ENCODE measurements at places on chromosomes 4 and X. TPM values are rescaled to one million over a fixed set of nuclear protein-coding genes. Genes with fewer than 3 reads are reported as not detected.

GRCh38 chr4:100517864-100518341, at the start of gene EMCN:
TSS of gene EMCN (minus strand) at chr4:100518022. CDS start at chr4:100517914, 108 bp downstream.
- H3K27me3 ChIP-seq: peaks cover 12% of the 10 kb centered on the region
- no peaks in the 10 kb centered on the region for H3K36me3 ChIP-seq
- H3K4me3 ChIP-seq: no peak within 1 kb of the TSS
- DNase-seq: no peak
- H3K4me1 ChIP-seq: no peaks in the 10 kb centered on the region

The WDR17 gene
- 2.2 TPM for total RNA-seq

DNA sequence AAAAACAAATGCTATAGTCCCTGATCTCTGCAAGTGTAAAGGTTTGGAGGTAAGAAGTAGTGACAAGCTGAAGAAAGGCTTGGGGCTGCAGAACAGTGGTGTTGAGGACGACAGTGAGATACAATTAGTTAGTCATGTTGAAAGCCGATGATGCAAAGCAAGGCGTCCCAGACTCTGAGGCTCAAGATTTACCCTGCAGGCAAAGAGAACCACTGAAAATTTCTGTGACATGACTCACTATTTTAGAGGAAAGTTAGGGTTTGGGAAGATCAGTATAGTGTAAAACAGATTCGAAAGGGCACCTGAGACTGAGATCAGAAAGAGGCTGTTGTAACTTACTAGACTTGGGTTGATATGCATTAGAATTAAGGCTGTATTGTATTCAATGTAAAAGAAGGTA, 281.3 kb upstream of the FTHL17 start:
- peaks cover 3% of the 10 kb centered on the region for H3K27me3 ChIP-seq
- peak overlapping the region; percentile 27 for H3K27ac ChIP-seq
- no peak overlapping the region for H3K4me3 ChIP-seq
- H3K36me3 ChIP-seq: no peaks in the 10 kb centered on the region

DNA sequence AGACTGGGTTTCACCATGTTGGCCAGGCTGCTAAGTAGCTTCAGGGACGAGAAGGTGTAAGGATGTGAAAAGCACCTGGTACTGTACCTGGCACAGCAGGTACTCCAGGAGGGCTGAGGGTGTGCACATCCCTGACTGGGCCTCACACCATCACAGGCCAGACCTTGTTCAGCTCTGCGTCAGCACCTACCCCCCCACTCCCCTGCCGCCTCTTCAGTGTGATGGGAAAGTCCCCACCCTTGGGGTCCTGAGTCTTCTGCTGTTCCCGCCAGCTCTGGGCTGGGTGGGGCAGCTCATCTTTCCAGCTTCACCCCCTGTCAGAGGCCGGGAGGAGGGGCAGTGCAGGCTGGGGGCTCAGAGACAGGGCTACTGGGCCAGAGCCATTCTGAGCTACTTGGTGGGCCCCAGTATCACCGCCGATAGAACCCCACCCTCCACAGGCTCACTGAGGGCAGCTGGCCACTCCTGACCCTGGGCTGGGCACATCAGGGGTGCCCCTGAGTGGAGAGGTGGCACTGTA, 6.7 kb upstream of the SH3BP2 start:
- H3K27me3 ChIP-seq: no peaks in the 10 kb centered on the region
- peak; percentile 85 for DNase-seq
- peak overlapping the region; percentile 92 for H3K27ac ChIP-seq
- no peaks in the 10 kb centered on the region for H3K36me3 ChIP-seq

The GABRE gene
- total RNA-seq: not detected
